ENCODE measurements at places on chromosomes 3 and 15. TPM values are rescaled to one million over a fixed set of nuclear protein-coding genes. Genes with fewer than 3 reads are reported as not detected.

The FEZF2 gene
- total RNA-seq = not detected

The ZNF662 gene
- 45.1 TPM for total RNA-seq

The MESP1 gene
- total RNA-seq = 0.29 TPM

- DNase-seq = no peak
Observed at GRCh38 chr15:100572362-100572983, 29.5 kb downstream of the LINS1 start.

DNA sequence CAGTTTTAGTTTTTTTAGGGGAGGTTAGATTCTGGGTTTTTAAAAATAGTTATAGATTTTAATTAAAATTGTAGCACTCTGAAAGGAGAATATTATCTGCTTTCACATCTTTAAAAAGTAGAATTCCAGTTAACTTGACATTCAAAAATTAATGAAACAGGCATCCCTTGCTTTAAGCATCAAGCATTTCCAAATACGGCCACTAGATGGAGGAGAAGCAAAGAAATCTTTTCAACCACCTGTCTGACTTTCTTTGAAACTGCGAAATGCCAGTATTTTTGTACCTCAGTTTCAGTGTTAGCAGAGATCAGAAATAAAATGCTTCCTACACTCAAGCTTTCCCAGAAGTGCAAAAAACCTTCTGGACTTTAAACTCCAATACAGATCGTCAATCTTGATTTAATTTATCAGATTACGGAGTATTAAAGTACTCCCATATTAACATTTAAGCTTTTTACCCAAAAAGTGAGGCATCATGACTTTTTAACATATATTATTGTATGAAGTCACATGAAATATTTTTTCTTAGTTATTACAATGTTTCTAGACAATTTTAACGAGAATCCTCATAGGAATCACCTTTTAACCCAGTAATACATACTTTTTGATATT lies 153.3 kb downstream of the P3H2 start:
- no peak for DNase-seq

- DNase-seq = no peak
Observed at GRCh38 chr3:48747706-48748105, 30.7 kb upstream of the IP6K2 start.

The OTOL1 gene
- total RNA-seq = not detected

DNA sequence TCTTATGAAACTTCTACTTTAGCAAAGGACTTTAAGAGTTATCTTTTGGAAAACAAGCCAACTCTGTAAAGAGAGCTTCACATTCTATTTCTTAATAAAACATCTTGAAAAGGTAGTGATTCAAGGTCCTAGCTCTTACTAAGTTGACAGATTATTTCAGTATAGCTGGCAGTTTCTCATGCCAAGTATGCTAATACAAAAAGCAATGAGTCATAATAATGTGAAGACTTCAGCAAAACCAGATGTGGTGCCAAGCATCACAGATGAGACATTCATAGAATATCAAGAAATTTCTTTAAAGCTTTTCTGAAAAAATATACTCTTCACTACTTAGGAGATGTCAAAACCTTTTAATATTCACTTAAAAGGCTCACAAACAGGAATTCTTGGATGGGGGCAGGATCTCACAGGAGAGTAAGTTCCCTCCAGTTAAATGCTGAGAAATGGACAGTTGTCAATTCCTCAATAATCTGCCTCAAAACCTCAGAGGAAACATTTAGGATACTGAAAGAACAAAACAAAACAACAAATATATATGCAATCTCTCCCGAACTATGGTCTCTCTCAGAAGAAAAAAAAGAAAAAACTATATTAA lies 45.6 kb downstream of the DCBLD2 start:
- no peak for DNase-seq

GRCh38 chr3:71998995-71999673 lies 214.2 kb upstream of the PROK2 start:
- DNase-seq = no peak

GRCh38 chr15:72971766-72972165 lies 80.5 kb upstream of the NEO1 start:
- DNase-seq = no peak

- no peak for DNase-seq
Observed at GRCh38 chr3:2838546-2839157, 271.5 kb downstream of the IL5RA start.

The FAIM gene
- total RNA-seq = 13.7 TPM

The FBLN2 gene
- 42.7 TPM for total RNA-seq

- no peak for DNase-seq
Observed at GRCh38 chr3:64152086-64152485, 73.2 kb downstream of the PRICKLE2 start.

DNA sequence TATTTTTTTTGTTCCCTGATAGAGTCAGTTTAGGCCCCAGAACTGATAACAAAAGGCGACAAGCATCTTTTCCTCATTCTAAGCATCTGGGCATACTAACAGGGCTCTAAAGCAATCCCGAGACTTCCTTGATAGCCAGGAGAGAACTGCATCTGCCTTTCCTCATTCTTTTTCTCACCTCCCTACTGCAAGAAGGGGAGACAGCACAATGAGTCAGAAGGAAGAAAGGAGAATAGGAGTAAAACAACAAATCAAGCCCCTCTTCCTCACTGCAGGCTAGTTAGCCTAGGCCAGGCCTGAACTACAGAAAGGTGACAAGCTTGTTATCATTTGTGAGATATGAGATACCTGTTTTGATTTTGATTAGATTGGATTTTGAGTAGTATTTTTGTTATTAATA lies 97.9 kb downstream of the NAALADL2 start:
- no peak for DNase-seq

DNA sequence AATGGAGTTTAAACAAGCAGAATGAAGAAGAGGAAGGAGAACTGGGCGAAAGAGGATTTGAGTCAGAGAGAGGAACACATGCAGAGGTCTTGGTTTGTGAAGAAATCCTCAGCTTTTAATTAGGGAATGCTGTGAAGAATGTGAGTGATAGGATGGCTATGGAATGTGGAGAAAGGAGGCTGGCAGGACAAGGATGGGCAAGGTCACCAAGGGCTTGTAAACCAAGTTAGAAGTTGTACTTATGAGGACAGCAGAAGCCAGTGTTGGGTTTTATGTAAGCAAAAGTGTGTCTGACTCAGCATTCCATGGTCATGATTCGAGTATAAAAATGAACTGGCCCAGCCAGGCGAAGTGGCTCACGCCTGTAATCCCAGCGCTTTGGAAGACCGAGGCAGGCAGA lies 60.0 kb upstream of the IL12A start:
- no peak for DNase-seq

The HIGD2B gene
- not detected for total RNA-seq

DNA sequence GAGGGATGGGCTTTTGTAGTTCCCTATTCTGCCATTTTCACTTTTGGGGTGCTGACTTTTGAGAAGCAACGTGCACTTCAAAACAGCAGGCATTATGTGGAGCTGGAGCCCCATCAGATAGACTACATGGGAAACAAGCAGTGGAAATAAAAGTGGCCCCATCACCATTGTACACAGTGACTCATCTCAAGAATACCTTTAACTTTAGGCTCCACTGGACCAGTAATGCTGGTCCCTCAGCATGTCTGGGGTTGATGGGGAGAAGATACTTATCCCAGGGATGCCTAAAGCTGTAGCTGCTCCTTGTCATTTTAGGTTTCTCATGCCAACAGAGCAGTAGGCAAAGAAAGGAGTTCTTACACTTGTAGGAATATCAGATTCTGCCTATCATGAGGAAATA lies 45.0 kb downstream of the LSM3 start:
- peak; percentile 27 for DNase-seq

The FSIP1 gene
- 1.4 TPM for total RNA-seq

DNA sequence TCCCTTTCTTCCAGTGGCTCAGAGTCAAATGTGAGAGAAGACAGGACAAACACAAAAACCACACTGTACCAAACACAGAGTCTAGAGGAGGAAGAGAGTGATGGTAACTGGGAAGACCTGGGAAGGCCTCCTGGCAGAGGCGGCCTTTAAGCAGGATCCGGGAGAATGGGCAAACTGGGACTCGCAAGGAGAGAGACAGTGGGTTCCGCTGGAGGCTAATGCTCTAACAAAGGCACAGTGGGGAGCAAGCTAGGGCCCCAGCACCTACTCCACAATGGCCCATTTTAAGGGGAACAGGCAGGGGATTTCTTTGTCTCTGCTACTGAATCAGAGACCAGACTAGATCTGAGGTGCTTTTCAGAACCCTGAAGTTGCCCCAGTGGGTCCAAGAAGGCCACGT lies 81.4 kb upstream of the HES1 start:
- DNase-seq = no peak

- DNase-seq = no peak
Observed at GRCh38 chr3:189869165-189869564, 238.0 kb downstream of the TP63 start.

- no peak for DNase-seq
Observed at GRCh38 chr3:20066850-20067617, 26.8 kb downstream of the KAT2B start.

- DNase-seq = no peak
Observed at GRCh38 chr15:69513986-69514385, 61.4 kb downstream of the RPLP1 start.

- DNase-seq = no peak
Observed at GRCh38 chr3:162770551-162770950, 1273.9 kb downstream of the OTOL1 start.

The ZBED2 gene
- not detected for total RNA-seq

DNA sequence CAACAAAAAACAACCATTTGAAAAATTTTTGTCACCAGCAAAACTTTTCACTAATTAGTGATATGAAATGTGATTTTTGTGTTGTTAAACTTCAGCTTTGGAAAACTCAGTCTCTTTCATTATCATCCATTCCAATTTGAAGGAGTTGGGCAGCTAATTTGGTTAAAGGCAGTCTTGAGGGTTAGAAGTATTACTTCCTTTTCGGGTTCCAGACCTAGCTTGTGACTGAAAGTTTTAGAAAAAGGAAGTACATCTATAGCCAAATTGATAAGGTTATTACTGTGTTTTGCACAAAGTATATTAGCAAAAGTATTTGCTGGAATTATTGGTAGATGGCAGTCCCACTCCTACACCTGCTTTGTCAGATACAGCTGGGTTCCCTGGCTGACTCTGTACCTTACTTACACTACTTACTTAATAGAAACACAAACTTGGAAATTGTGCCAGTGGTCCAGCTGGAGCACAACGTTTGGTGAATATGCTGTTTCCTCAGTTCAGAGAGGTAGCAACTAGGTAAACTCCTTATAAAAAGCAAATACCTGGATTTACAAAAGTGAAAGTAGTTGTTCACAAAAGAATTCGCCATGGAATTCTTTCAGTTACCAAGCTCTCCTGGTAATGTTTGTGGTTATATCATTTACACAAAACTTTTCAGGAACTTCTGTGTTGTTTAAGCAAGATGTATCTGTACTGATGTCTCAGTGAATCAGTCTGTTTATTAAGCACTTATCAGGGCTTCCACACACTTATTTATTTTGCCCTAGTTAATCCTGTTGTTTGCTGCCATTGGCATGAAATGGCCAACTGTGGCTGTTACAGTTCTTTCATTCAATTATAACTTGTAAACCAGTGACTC lies 31.6 kb downstream of the TIPARP start:
- DNase-seq = no peak

DNA sequence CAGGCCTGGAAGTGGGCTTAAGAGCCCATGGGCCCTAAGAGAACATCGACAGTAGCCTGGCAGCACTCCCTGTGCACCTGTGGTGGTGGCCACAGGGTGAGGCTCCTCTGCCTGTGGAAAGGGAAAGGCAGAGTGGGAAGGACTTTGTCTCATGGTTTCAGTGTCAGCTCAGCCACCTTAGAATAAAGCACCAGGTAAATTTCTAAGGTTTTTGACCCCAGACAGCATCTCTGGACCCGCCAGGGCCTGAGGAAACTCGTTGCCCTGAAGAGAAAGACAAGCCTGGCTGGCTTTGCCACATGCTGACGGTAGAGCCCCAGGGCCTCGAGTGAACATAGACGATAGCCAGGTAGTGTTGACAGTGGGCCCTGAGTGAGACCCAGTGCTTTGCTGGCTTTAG lies 22.1 kb downstream of the GOLGA6A start:
- DNase-seq = peak; percentile 27

DNA sequence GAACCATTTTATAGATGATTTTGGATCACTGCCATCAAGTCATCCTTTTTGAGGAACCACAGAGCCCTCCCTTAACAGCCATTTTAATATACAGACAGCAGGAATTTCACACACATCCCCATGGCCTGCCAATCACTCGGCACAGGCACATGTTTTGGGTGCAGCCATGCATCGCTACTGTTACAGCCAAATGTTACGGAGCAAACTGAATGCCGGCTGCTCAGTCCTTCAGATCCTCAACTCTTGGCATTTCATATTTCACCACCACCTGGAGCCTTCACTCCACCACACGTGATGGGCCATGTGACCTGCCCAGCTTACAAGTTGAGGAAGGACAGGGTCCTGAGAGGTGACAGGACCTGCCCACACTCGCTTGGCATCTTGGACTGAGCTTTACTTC lies 90.8 kb downstream of the OXNAD1 start:
- DNase-seq = no peak

The GRK7 gene
- not detected for total RNA-seq

DNA sequence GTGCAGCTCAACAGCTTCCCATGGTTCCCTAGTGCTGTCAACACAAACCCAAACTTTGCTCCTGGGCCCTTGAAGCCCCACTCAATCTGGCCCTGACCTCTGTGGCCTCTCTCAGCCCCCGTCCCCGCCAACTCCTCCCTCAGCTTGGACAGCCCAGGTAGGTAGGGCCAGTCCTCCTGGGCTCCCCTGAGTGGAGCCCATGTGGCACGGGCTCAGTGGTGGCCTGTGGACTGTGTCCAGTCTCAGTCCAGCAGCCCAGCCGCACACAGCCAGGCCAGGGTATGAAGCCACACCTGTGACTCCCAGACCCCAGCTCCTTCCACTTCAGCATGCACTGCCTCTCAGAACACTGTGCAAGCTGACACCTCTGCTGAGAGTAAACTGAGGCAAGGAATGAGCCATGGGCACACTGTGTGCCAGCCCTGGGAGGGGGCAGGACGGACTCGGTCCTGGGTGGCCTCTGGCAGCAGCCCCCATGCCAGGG lies 11.5 kb downstream of the PLXND1 start:
- no peak for DNase-seq

GRCh38 chr3:106126067-106126845 lies 257.4 kb upstream of the CBLB start:
- DNase-seq = no peak

The SYNPR gene
- total RNA-seq = not detected

GRCh38 chr3:187093320-187093719 lies 46.0 kb downstream of the RPL39L start:
- DNase-seq = no peak

- DNase-seq = no peak
Observed at GRCh38 chr3:154517404-154517803, 87.4 kb upstream of the GPR149 start.

DNA sequence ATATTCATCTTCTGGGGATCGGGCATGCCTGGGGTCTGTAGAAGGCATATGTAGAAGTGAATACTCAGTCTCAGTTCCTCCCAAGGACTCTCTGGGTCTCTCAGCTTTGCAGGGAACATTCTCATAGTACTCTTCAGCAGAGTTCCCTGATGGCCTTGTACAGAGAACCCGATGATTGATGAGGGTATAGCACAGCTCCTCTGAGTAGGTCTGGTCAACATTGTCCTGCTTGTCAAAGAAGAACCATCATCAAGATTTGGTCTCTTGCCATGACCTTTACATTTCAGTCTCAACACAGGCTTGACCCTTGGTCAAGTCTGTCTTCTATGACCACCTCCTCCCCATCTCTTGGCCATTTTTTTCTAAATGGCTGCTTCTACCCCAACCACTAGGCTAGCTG lies 9.5 kb downstream of the GCSAM start:
- DNase-seq = no peak

The GHRL gene
- 0.81 TPM for total RNA-seq

The CKMT1A gene
- 32.8 TPM for total RNA-seq
